NCI-H345 (cell line): ENCODE measurements at places on chromosomes 2 and 18.
A peak's percentile ranks its signal among the peaks of the same experiment; 100 is the strongest.

- DNase-seq = peak; percentile 58
These were observed 11.0 kb downstream of the CDH7 start for GRCh38 chr18:65761636-65762295.

DNA sequence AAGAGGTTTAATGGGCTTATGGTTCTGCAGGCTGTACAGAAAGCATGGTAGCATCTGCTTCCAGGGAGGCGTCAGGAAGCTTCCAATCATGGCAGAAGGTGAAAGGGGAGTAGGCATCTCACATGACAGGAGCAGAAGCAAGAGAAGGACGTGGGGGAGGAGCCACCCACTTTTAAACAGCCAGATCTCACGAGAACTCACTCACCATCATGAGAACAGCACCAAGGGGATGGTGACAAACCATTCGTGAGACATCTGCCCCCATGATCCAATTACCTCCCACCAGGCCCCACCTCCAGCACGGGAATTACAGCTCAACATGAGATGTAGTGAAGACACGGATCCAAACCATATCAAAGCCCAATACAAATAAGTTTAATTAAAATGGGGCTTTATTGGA, 113.8 kb downstream of the ATL2 start:
- no peak for DNase-seq

DNA sequence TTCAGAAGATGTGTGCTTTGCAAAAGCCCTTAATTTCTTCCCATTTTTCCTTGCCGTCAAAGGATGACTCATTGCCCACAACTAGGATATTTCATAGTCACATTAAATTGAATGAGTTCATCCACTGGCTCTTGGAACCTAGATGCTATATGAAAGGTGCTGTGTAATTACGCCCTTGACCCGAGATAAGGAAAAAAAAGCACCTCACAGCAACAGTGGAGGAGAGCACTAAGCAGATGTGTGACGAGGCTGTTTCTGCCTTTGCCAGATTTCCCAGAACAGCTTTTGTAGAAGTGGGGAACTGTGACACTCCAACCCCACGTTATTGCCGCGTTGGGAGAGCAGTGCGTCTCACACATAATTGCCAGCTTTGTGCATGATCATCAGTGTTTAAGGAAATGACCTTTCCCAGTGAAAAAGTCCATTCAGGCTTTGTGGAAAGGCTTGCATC, 33.3 kb upstream of the TMEM87B start:
- DNase-seq = no peak

- DNase-seq = peak; percentile 74
These were observed 75.3 kb upstream of the TRIB2 start for GRCh38 chr2:12641441-12641840.

DNA sequence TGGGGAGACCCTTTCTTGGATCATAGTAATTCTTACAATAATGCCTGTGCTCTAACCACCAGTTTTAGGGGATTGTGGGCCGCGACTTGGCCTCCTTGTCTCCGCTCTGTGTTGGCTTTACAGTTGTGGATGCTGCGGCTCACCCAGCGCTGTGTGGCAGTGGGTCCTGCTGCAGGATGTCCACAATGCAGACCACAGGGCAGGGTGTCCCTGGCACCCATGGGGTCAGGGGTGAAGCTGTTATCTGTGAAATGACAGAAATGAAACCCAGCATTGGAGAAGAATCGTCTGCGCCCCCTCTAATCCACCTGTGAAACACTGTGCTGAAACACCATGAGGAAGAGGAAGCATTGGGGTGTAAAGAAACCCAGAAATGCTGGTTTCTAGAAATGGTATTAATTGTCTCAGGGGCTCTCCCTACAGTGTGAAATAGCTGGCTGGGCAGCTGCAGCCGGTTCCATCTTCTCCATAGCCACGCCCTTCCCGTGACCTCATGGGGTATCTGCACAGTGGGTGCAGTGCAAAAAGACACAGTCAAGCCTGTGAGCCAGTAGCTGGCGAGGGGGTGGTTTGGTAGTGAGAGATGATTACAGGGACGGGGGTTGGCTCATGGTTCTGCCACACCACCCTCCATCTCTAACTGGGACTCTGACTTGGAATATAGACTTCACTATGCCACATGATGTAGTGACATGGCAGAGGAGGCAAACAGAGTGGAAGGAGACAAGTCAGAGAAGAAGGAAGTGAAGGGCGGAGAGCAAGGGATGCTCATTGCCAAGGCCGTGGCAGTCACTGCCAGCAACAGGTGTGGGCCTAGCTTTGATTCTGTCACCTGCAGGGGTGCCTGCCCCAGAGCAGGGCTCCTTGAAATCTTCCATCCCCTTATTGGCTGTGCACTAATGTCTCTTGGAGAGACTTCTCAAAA, 16.2 kb downstream of the INPP4A start:
- peak; percentile 22 for DNase-seq

DNA sequence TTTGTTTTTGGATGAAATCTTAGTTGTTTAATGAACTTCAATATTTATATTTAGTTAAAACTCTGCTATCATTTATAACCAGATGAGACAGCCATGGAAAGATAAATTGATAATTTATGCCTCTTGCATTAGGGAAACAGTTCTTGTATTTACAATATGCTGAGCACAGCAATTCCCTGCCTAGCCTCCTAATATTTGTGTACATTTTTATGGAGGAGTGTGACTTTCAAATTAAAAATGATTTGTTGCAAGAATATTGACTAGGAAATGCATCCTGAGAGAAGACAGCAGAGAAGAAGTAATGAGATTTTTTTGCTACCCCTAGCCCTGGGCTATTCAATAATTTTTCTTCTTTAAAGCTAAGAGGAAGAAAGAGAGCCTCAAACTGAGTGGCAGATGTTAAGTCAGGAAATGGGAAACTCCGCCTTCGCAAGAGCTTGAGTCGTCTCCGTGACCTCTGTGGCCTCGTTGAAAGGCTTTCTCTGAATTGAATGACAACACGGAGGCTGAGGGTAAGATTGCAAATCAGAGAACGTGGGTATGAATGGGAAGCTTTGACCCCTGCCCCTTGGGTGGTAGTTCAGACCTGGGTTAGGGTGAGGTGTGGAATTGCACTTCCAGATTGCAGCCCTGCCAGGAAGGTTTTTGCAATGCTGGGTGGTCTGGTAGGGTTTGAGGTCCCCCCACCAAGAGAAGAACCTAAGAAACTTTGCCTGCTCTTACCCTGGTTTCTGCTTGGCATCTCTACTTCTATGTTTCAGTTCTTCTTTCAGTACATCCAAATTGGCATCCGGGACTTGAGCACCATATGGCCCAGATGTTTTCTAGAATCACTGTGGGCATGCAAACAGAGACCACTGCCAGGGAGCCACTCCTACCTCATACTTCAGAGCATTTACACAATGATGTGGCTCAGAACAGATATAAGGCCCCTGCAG, 210.3 kb upstream of the RBMS1 start:
- DNase-seq = no peak

DNA sequence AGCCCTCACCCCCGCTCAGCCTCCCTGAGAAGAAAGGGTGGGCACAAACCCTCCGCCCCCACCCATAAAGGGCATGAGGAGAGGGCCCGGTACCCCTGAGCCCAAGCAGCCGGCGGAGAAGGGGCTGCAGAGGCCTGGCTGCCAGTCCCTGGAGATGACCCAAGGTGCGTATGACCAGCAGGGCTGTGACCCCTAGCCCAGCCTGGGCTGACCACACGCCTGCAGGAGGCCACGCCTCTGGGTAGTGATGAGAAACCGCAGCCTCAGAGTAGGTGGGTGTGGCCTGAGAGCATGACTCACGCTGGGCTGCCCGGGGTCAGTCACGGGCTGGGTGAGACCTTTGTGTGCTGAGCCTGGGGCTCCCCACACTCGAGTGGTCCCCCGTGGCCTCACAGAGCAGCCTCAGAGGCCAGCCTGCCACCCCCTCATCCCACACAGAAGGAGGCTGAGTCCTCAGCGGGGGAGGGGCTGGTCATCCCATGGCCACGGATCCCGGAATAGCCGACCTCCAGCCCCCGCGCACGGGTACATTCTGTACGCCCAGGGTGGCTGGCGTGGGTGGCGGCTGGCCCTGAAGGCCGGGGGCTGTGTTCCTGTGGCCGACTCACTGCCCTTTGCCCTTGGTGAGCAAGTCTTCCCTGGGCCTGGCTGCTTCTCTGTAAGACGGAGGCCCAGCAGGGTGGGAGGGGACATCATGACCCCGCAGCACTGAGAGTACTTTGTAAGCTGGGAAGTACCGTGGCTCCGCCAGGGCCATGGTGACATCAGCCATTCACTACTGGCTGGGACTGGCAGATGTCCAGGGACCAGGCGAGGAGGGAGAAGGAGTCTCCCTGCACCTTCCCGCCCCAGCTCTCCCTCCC, 110.8 kb upstream of the OTOS start:
- DNase-seq = peak; percentile 33

DNA sequence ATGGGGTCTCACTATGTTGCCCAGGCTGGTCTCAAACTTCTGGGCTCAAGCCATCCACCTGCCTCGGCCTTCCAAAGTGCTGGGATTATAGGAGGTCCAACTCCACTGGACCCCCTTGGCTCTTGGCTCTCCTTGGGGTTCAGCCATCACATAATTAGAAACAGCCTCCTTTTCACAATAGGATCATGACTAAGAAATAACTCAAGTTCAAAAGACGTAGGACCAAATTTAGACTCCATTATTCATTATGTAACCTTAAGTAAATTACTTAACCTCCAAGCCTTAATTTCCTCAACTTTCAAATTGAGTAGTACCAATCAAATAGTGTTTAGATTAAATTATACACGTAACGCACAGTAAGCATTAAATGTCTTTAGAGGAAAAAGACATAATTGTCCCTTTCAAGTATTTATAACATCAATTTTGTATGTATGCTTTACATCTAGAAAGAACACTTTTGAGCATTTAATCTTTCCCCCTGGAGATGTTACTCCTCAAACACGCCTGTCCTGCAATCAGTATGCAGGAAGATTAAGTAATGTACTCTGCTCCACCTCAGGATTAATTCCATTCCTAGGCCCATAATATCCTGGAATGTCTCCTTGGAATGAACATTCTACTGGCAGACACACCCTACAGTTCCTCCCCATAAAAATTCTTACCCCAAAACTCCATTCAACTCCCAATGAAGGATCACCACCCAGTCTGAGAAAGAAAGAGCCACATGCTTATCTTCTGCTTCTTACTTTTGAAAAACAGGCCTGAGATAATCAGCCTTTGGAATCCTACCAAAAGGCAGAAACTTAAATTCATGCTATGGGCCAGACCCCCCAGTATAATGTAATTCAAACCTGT, 49.1 kb downstream of the COBLL1 start:
- DNase-seq = no peak

GRCh38 chr18:48754993-48755473, 195.7 kb downstream of the SMAD7 start:
- no peak for DNase-seq

DNA sequence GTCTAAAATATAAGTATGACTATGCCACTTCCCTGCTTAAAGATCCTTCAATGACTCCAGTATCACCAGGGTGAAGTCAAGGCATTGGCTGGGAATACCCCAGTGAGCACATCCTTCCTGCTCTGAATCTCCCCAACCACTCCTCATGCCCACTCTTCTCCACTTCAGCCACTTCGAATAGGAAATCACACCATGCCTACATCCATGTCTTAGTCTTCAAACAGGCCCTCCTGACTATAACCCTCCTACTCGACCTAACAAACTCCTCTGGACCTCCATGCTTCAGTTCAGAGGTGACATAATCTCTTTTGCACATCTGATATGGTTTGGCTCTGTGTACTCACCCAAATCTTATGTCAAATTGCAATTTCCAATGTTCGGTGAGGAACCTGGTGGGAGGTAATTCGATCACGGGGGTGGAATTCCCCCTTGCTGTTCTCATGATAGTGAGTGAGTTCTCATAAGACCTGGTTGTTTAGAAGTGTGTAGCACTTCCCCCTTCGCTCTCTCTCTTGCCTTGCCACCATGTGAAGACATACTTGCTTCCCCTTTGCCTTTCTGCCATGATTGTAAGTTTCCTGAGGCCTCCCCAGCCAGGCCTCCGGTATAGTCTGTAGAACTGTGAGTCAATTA, 87.8 kb upstream of the TFCP2L1 start:
- no peak for DNase-seq

- no peak for DNase-seq
These were observed 62.6 kb downstream of the METTL4 start for GRCh38 chr18:2508678-2509077.

GRCh38 chr2:131033786-131034121, 59.5 kb downstream of the FAM168B start:
- no peak for DNase-seq

DNA sequence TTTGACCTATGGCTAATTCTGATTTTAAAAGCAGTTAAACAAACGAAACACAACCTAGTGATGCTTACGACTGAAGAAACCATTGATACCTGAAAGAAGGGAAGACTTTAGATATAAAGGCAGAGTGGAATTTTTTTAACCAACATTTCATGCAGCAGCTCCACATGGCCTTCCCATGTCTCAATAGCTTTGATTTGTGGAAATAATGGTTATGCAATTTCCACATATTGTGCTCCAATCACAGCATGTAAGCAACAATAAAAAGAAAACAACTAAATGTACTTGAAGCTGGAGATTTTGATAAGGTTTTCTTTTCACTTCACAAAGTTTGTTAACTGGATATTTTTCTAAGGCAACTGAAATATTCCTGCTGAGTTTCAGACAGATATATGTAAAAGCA, 82.0 kb upstream of the SLC39A10 start:
- DNase-seq = no peak

DNA sequence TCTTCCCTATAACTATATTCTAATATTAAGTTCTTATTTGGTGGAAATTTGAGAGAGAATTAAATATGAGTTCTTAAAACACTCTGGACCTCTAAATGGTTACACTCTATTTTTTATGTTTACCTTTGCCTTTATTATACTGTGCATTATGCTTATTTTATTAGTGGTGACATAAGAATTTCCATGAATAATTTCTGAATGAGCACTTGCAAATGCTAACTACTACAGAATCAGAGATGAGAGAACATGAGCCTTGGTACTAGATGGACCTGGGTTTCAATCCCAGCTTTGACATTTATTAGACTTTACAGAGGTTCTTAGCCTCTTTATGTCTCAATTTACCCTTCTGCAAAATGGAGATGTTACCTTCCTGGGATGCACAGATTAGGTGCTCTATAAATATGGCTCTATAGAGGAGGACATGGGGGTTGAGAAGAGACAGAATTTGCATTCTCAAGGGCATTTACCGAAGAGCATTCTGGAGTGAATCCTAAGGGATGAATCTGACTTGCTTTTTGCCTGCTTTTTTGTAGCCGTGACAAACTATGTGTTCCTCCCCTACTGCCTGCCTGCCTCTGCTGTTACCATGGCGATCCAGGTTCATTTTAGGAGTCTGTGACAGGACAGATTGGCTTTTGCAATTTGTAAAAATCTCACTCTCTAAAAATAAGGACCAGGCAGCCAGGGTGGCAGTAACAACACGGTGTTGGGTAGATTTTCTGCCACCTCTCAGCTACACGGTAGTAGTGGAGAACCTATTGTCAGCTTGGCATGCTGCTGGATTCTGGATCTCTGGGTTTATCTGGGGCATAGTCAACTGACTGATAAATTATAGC, 20.7 kb upstream of the CNRIP1 start:
- no peak for DNase-seq

- no peak for DNase-seq
These were observed 269.5 kb upstream of the POU3F3 start for GRCh38 chr2:104584393-104584792.

DNA sequence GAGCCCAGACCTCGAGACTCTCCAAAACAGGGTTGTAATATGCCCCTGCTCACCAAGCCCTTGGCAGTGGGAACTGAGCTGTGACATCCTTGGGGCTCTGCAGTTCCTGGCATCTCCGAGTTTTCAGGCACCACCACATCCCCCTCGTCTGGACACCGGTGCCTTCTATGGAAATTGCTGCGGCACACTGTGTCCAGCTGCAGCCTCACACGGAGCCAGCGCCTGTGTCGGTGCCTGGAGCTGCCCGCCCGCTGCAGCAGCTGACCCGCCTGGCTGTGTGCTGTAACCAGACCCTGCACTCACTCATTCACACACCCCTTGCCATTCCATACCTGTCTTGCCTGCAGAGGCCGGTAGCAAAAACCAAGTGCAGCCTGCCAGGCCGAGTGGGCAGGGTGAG, 11.8 kb downstream of the IWS1 start:
- no peak for DNase-seq
